ENCODE measurements at places on chromosomes 13 and 19.

GRCh38 chr13:93945621-93946020 is 533.9 kb downstream of the DCT start:
- DNase-seq = no peak

- DNase-seq = no peak
Measured at GRCh38 chr13:47678201-47678968, 322.7 kb downstream of the SUCLA2 start.

- no peak for DNase-seq
Measured at GRCh38 chr13:37695200-37695599, 96.6 kb upstream of the POSTN start.

- peak; percentile 47 for DNase-seq
Measured at GRCh38 chr19:41785653-41786052, 10.7 kb upstream of the CEACAM3 start.
